ENCODE measurements at places on chromosomes 16 and 17.
A peak's percentile ranks its signal among the peaks of the same experiment; 100 is the strongest.

GRCh38 chr17:7856011-7856810 lies 1.1 kb downstream of the NAA38 start:
- no peak for DNase-seq

GRCh38 chr16:82845116-82845515 lies 218.3 kb downstream of the CDH13 start:
- DNase-seq: no peak

GRCh38 chr17:6386041-6386630 lies 48.8 kb downstream of the AIPL1 start:
- no peak for DNase-seq

- DNase-seq: no peak
Observed at GRCh38 chr16:8941718-8942344, 21.9 kb downstream of the USP7 start.

- no peak for DNase-seq
Observed at GRCh38 chr16:56090076-56090475, 101.2 kb upstream of the GNAO1 start.

GRCh38 chr17:9002606-9003354 lies 18.5 kb upstream of the NTN1 start:
- no peak for DNase-seq

DNA sequence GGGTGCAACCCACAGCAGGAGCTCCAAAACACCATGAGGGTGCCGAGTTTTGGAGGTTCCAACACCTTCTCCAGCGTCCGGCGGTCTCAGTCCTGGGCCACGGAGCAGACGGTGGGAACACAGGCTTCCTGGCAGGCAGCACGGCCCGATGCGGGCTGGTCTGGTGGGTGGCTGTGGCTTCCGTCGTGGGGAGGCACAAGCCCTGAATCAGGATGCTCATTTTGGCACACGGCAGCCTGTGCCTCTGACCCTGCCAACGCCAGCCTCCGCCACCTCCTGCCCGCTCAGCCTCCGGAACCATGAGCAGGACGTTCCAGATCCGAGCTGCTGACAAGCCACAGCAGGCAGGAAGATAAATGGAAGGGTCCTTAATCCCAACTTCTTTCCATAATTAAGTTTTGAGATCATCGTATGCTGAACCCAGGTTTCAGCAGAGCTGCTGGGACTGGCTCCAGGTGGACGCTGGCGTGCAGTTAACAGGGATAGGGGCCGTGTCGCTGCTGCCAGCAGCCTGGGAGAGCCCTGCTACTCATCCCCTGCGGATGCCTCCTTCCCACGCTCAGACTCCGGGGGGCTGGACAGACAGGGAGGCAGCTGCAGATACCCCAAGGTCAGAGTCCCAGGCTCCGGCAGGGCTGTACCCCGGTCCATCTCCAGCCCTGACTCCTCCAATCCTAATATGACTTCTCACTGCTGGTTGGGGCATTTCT lies 136.6 kb downstream of the ENGASE start:
- no peak for DNase-seq

DNA sequence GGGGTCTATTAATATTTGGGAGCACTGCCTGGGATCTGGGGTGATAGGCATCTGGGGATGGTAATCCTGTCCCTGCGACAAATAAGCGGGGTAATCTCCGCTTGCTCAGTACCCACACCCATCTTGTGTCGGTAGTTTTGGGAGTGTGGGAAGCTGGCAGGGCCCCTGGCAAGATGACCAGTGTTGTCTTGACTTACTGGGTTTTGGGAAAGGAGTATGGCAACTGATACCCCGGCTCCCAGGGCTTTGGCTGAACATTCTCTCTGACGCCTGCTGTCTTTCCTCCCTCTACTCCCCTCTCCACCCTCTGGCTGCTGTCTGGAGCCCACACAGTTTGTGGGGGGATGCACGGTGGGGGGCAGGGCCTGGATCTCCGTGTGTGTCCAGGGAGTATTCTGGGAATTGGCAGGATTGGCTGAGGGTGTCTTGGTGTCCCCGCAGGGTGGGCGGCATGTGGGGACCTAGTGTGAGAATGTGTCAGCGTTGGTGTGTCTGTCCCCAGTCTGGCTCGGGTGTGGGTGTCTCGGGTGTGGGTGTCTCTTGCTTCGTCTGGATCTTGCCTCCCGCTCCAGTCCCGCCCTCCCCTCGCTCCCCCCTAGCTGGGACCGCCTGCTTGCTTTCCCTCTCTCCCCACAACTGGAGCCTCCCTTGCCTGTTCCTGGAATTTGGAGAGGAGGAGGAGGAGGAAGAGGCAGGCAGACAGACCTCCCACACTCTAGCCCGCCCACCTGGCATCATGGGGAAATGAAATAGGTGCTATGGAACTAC lies 12.0 kb downstream of the RARA start:
- no peak for DNase-seq

- DNase-seq: no peak
Observed at GRCh38 chr16:81164958-81165357, 68.8 kb upstream of the GCSH start.

DNA sequence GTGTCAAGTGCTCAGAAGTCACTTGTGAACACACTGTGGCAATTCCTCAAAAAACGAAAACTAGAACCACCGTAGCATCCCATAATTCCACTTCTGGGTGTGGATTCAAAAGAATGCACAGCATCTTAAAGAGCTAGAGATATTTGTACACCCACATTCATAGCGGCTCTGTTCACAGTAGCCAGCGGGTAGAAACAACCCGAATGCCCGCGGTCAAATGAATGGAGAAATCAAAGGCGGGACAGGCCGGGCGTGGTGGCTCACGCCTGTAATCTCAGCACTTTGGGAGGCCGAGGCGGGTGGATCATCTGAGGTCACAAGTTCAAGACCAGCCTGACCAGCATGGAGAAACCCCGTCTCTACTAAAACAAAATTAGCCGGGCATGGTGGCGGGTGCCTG lies 337.5 kb downstream of the SEC14L1 start:
- DNase-seq: no peak

GRCh38 chr16:82651921-82652601 lies 25.3 kb downstream of the CDH13 start:
- DNase-seq: no peak

GRCh38 chr17:38940404-38940803 lies 15.0 kb downstream of the LASP1NB start:
- DNase-seq: no peak

GRCh38 chr16:52191531-52192134 lies 355.3 kb downstream of the TOX3 start:
- peak; percentile 6 for DNase-seq

DNA sequence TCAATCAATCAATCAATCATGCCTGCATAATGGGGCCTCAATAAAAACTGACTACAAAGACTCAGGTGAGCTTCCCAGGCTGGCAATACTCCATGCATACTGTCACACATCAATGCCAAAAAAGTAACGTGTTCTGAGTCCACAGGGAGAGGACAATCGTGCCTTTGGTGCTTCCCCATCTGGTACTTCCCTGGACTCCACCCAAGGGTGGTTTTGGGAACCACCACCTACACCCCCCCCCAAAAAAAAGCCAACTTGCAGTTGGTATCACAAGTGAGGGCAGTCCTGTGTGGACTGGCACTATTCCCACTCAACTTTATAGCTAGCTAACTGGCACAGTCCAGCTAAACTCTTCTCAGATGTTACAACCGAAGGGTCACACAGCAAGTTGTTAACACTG lies 3.1 kb downstream of the ZDHHC7 start:
- DNase-seq: no peak

DNA sequence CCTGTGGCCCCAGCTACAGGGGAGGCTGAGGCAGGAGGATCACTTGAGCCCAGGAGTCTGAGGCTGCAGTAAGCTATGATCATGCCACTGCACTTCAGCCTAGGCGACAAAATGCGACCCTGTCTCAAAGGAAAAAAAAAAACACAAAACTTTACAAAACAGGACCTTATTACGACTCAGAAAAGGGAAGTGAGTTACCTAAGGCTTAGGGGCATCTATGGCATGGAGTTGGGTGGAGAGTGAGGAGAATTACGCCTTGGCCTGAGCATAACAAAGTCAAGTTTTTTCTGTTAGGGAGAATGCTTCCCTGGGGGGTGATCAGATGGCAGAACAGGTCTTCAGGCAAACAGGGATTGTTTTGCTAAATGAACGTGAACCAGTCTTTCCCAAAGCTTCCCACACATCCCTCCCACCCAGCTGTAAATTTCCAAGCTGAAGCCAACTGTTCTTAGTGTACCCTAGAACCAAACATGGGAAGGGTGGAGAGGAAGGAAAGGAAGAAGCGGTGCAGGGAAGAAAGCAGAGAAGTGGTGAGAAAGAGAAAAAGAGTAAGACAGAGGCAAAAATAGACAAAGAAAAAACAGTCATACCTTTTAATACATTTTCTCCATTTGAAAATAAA lies 24.6 kb upstream of the TNRC6C start:
- DNase-seq: no peak

DNA sequence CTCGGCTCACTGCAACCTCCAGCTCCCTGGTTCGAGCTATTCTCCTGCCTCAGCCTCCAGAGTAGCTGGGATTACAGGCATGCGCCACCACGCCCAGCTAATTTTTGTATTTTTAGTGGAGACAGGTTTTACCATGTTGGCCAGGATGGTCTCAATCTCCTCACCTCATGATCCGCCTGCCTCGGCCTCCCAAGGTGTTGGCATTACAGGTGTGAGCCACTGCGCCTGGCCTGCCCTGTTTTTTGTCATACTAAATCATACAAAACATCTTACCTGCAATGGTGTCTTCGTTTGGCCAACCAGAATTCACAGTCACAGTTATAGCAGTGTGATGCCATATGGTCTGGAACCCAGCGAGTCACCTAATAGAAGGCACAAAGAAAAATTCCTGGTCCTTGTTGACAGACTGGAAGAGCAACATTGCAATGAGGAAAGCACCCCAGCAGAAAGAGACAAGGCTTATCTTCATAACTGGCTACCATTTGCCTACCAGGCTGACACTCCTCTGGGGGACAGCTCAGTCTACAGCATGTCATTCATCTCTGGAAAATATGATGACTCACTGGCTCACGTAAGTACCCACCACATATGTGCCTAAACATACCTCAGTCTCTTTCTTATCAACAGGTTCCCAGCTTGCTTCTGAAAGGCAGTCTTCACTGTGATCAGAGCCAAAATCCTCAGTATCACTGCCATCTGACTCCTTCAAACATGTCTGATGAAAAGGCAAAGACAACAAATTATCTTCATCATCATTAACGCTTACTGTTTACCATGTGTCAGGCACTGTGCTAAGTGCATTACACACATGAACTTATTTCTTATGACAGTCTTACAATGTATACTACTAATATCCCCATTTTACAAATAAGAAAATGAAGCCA lies 4.3 kb upstream of the HSF5 start:
- no peak for DNase-seq

DNA sequence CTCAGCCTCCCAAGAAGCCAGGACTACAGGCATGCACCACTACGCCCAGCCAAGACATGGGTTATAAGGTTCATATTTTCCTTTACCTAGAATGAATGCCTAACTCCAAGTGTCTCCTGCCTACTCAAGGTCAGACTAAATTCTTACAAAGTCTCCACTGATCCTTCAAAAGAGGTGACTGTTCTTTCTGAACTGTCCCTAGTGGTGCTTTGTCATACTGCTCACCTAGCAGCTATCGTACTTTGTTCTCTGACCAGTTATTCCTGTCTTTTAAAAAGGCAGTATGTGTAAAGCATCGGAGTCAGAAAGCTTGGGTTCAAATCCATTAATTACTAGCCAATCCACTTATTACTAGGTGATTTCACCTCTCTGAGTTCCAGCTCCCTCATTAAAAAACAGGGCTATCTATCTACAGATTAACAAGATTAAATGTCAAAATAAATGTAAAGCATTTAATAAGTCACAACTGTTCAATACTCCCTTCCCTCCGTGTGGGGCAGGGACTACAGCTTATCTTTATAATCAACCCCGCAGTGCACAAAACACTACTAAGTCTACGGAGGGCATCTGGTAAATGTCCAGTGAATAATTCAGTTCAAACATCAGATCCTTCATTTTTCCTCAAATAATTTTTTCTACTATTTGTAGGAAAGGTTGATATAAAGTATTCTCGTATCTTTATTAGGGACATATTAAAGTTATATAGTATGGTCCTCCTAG lies 20.0 kb upstream of the ITGA2B start:
- DNase-seq: no peak

DNA sequence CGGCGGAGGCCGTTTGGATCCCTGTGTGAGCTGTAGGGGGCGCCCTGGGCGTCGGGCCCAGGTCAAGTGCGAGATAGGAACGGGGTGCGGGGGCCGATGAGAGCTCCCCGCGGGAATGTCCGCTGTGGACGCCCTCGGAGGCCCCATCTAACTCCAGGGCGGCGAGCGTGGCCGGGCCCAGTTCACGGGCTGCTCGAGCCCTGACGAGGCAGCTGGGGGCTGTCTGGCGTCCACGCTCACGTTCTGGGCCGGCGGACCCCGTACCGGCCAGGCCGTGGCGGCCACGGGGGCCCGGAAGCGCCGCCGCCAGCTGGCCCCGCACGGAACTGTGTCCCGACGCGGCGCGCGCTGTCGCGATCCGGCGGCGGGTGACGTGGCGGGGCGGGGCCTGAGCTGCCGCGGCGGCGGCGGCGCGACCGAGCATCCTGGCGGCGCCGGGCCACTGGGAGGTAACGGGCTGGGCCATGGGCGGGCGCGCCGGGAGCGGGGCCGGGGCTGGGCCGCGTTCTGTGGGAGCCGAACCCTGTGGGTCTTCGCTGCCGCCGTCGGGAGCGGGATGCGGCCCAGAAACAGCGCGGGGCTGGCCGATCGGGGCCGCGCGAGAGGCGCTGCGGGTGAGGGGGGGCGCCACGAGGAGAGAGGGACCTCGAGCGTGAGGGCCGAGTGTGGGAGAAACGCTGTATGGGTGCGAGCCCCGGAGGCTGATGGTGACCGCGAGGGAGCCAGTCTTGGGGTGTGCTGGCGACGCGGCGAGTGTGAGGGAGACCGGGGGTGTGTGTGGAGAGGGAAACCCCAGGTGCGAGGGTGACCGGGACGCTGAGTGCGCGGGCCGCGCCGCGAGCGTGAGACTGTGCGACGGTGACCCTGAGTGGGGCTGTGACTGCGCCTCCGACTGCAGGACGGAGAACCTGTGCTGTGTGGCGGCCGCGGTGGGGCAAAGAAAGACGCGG lies at the start of gene SLC7A6:
SLC7A6 (plus strand) TSS at position 399 of the 950 bp plus-strand sequence. CDS start 10,201 bp downstream, outside the sequence.
- peak; percentile 10 for DNase-seq

GRCh38 chr17:376936-377863 lies 24.6 kb upstream of the RPH3AL start:
- no peak for DNase-seq

GRCh38 chr16:67763066-67763465 lies 43.3 kb downstream of the RANBP10 start:
- DNase-seq: no peak

Data from caudate nucleus (tissue), 63 donors.